ENCODE measurements at places on chromosomes 2 and 18. TPM values are rescaled to one million over a fixed set of nuclear protein-coding genes. Genes with fewer than 3 reads are reported as not detected.

Gene NCOA1
- total RNA-seq, result 10.4 TPM

Gene ABHD1
- total RNA-seq, result 0.09 TPM

Gene FTCDNL1
- total RNA-seq, result 1.5 TPM

Gene CAPN14
- 0.16 TPM for total RNA-seq
